ENCODE measurements at places on chromosomes 6 and 20.

DNA sequence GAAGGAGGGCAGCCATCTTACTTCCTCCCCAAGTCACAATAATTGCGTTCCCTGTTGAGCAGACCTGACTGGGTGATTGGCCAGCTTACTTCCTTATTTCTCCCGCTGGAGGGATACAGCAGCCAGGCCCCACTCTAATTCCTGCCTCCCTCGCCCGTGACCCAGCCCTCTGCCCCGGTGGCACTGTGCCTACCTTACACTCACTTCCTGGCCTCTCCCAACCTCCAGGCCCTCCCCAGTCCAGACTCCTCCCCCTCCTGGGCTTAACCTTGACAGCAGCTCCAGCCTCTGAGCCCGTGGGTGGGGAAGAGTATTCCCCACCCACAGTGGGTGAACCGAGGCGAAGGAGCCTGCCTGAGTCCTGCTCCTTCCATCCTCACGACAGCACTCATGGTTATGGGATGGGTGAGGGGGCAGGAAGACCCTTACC, 3.0 kb downstream of the BAK1 start:
- no peak for DNase-seq

DNA sequence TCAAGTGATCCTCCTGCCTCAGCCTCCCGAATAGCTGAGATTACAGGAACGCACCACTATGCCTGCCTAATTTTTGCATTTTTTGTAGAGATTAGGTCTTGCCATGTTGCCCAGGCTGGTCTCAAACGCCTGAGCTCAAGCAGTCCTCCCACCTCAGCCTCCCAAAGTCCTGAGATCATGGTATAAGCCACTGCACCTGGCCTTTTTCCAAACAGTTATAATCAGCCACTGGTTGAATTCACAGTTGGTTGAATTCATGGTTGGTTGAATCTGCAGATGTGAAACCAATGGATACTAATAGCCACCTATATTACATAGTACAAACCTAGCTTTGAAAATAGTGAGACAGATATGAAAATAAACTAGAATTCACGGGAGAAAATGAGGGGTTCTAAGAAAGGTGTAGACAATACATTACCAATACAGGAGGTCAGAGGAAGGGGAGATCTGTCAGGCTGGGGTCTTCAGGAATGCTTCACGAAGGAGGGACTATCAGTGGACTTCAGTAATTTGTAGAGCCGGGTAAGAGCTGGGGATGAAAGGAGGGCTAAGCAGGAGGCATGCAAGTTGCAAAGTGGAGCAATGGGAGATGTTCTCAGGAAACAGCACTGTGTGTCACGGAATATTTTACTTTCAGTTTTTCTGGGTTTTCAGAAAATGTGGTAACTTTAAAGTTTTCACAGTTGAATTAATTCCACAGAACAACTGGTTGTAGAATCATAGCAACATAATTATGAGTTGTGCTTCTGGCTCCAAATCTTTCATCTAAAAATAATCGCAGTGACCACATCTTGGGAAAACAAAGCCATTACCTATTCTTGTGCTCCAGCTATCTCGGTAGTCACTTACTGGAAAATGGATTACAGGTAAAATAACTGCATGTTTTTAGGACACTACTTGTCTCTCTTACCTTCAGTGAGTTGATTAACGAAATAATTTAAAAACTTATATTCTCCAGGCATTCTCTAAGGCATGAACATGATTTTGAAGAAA, 12.9 kb upstream of the CEP85L start:
- no peak for DNase-seq

DNA sequence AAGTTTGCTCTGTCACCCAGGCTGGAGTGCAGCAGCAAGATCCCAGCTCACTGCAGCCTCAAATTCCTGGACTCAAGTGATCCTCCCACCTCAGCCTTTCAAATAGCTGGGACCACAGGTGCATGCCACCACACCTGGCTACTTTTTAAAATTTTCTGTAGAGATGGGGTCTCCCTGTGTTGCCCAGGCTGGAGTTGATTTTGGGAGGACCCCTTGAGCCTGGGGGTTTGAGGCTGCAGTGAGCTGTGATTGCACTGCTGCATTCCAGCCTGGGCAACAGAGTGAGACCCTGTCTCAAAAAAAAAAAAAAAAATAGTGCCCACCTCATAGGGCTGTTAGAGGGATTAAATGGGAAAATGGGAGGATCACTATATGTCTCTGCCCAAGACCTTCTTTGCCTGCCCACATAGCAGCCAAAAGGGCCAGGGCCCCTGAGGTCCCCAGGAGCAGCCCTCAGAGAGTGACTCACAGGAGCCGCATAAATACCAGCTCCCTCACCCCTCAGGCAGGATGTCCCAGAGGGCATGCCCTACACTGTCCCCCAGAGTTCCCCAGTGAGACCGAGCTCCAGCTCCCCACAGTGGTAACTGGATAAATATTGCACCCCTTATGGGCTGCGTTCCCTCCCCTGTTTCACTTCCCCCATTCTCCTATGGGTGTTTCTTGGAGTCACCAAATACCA, 11.7 kb upstream of the MDGA1 start:
- no peak for DNase-seq

DNA sequence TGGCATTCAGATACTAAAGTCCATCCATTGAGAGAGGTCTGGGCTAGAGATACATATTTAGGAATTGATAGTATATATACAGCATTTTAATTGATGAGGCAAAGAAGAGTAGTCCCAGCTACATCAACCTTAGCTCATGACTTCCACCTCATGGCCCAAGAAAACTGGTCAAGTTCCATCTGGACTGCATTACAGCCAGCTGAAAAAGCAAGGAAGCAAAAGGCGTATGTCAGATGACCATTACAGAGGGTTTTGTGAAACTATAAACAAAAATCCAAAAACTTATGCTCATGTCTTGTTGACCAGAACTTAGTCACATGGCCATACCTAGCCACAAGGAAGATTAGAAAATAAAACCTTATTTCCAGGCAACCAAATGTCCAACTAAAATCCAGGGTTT, 46.8 kb upstream of the RNF146 start:
- DNase-seq, result no peak

DNA sequence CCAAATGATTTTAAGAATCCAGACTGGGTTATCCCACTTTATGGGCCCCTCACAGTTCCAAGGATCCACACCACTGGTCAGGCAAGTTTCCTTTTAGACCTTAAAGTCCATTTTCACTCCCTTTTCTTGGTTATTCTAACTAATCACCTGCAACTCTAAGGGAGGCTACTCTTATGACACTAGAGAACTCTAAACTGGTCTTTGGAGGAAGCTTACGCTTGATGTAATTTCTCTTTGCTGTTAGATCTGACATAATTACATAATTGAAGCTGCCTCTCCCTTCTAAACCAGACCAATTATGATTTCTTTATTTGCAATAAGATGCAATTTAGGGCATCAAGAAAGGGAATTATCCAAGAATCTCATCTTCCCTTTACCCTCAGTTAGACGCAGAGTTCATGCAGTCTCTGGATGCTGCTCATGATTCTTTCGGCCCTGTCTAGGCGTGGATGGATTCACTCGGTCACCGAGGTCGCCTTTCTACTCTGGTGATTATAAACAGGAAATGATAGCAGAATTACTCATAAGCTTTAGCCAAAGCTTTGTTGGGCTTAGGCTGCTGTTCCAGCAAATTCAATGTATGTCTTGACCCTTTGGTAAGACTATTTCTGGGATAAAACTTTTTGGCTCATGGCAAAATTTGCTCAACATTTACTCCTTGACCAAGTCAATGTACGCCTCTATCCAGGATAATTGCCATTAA, 166.4 kb upstream of the PRND start:
- DNase-seq, result no peak

- no peak for DNase-seq
Observed at GRCh38 chr6:169189686-169190085, 64.0 kb downstream of the THBS2 start.

DNA sequence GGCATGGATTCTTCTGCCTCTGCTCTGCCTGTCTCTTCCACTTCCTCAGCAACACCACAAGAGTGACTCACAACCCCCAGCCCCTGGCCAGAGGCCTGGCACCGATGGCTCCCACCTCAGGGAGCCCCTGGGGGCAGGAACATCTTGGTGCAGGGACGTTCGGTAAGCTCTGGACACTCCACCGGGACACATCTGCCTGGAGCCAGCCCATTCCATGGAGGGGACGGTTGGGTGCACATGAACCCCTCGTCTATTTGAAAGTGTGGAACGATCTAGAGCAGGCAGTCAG, 246.5 kb downstream of the ERMARD start:
- no peak for DNase-seq

GRCh38 chr6:6319952-6320811, at the start of gene F13A1:
TSS of gene F13A1 (minus strand) at chr6:6320662. CDS start at chr6:6318664, 1,998 bp downstream.
- no peak for DNase-seq

DNA sequence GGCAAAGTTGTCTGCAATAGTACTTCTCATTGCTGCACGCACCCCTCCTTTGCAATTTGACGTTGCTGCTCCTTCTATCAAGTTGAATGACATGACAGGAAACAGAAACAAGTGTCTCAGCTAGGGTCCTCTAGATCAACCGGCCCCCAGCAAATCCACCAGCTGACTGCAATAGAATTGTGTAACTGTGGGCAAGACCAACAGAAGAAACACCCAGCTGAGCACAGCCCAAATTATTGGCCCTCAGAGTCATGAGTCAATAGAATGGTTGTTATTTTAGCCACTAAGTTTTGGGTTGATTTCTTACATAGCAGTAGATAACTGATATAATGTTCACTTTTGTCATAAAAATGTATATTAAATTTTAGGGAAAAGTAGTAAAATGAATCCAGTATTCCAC, 202.7 kb downstream of the MAFB start:
- DNase-seq, result no peak

DNA sequence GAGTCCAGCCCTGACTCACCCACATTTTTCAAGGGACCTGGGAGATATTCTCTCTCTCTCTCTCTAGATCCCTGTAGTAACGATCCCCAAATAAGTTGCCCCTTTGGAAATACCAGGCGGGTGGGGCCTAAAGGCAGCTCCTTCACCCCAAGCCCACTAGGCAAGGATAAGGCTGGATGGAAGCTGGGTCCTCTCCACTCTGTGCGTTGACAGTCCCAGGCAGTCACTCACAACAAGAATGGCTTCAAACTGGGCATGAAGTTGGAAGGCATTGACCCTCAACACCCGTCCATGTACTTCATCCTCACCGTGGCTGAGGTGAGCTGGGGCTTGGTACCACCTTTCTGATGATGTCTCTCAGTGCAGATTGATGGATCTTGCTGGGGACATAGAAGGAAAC, 21.6 kb downstream of the L3MBTL1 start:
- DNase-seq, result no peak
